ENCODE measurements at places on chromosomes 2 and 18. TPM values are rescaled to one million over a fixed set of nuclear protein-coding genes. Genes with fewer than 3 reads are reported as not detected.

Gene CKAP2L
- 2.5 TPM for total RNA-seq

Gene BCL11A
- total RNA-seq, result not detected

Gene ALPP
- 1.1 TPM for total RNA-seq

Gene SPHKAP
- not detected for total RNA-seq

Gene IL1A
- not detected for total RNA-seq

DNA sequence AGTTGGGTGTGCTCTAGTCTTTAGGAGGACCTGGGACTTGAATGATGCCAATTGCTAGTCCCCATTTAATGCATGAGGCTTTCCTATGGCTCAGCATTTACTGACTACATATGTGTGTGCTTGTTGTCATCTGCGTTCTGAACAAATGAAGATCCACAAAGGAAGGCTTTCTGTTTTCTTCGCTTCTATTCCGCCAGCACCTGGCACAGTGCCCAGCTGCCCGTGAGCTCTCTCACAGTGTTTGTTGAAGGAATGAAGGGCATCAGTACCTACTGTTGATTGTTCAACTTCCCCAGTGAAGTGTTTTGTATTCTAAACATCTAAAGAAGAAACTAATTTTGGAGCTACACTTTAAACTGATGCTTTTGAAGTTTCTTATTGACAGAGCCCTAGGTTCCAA lies 122.4 kb upstream of the LINC00305 start:
- no peak for DNase-seq

GRCh38 chr2:135676031-135676430 lies 65.6 kb upstream of the UBXN4 start:
- DNase-seq, result no peak

GRCh38 chr2:233433029-233433428 lies 78.7 kb downstream of the DGKD start:
- DNase-seq, result no peak

DNA sequence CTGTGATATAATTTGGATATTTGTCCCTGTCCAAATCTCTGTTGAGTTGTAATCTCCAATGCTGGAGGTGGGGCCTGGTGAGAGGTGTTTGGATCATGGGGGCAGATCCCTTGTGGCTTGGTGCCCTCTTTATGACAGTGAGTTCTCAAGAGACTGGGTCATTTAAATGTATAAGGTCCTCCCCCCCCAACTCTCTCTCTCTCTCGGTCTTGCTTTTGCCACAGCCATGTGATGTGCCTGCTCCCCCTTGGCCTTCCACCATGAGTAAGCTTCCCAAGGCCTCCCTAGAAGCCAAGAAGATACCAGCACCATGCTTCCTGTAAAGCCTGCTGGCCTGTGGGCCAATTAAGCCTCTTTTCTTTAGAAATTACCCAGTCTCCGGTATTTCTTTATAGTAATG lies 58.6 kb downstream of the FN1 start:
- DNase-seq, result no peak

DNA sequence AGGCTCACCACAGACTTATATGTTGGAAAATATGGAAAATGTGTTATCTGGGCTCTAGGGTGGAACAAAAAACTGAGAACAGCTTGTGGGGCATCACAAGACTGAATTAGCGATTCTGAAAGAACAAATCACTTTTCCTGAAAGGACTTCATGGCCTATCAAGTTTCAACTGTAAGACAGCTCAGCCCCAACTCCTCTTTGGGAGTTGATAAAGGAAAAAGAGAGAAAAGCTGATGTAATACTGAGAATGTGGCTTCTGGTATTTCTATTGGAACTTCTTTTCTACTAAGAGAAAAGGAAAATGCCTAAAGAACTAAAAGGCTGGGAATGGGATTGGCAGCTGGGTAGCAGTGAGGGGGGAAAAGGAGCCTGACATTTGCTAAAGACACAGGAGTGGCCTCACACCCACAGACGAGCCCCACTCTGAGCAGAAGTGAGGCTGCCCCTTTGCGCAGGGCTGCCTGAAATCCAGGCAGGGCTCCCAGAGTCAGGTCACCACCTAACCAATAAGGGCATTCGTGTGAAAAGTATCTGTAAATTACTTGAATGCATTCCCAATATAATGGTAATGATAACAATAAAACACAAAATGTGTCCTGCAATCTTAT lies 75.6 kb downstream of the LRP2 start:
- DNase-seq, result no peak

GRCh38 chr2:12424809-12425208 lies 291.9 kb upstream of the TRIB2 start:
- DNase-seq, result no peak

- no peak for DNase-seq
These were observed 75.3 kb upstream of the SERPINE2 start for GRCh38 chr2:224114428-224114827.

DNA sequence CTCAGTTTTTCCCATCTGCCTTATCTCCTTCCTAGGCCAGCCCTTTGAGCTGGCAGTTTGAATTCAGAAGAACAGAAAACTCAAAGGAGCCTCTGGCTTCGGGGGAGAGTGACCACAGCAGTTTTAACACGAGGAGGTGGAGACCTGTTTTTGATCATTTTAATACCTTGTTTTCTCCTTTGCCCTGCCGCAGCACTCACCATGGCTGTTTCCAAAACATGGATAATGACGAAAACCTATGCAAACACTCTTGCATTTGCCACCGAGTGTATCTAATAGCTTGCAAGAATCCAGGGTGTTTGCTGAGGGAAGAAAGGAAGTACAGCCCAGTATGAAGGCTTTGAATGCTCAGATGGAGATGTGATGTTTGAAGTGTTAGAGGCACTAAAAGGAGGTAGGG lies 167.1 kb downstream of the PRKCE start:
- no peak for DNase-seq

All from HT-29 (cell line).